Calu3 (cell line): ENCODE measurements at places on chromosomes 1 and 21.

DNA sequence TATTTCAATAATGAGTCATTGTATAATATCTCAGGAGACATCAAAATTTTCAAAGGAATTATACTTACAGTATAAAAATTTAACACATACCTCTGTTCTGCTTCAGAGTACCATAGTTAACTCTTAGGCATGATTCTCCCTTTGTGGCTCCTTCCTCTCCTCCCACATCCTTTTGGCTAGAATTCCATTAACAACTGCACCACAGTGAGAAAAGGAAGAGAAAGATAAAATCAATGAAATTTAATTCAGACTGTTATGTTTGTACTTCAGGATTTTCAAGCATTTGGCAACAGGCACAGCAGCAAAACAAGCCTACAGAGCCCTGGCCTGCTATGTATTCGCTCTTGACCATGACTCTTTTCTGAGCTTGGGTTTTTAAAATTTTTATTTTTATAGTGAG, 57.2 kb upstream of the SGIP1 start:
- no peak for DNase-seq

DNA sequence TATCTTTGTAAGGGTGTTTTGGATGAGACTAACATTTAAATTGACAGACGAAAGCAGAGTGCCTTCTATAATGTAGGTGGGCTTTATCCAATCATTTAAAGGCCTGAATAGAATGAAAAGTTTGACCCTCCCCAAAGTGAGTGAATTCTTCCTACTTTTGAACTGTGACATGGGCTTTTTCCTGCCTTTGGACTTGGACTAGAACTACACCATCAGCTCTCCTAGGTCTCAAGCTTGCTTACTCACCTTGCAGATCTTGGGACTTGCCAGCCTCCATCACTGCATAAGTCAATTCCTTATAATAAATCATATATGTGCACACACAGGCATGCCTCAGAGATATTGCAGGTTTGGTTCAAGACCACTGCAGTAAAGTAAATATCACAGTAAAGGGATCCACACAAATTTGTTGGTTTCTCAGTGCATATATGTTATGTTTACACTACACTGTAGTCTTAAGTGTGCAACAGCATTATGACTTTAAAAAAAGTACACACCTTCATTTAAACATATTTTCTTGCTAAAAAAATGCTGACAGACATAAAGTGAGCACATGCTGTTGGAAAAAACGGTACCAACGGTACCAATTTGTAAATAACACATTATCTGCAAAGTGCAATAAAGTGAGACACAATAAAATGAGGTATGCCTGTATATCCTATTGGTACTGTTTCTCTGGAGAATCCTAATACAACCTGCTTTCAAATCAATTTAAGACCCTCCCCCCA, 51.6 kb upstream of the ATF3 start:
- DNase-seq, result no peak

GRCh38 chr1:234726359-234726943, 116.5 kb upstream of the IRF2BP2 start:
- DNase-seq, result no peak

- no peak for DNase-seq
Observed at GRCh38 chr1:6016191-6016865, 24.1 kb upstream of the NPHP4 start.

DNA sequence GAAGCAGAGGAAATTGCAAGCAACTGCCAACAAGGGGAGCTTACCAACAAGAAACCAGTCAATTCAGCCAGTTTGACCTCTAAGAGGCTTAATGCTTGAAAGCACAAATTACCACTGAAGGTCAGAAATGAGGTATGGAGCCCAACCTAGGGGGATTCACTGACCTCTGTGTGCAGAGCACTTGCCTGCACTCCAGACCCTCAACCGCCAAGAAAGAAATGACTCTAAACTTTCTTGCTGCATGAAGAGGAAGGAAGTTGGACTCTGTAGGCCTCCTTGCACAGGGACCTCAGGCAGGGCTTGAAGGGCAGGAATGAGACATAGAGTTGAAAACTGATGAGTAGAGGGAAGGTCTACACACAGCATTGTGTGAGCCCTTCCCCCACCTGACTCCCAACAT, 10.0 kb downstream of the ARMH1 start:
- DNase-seq, result no peak

DNA sequence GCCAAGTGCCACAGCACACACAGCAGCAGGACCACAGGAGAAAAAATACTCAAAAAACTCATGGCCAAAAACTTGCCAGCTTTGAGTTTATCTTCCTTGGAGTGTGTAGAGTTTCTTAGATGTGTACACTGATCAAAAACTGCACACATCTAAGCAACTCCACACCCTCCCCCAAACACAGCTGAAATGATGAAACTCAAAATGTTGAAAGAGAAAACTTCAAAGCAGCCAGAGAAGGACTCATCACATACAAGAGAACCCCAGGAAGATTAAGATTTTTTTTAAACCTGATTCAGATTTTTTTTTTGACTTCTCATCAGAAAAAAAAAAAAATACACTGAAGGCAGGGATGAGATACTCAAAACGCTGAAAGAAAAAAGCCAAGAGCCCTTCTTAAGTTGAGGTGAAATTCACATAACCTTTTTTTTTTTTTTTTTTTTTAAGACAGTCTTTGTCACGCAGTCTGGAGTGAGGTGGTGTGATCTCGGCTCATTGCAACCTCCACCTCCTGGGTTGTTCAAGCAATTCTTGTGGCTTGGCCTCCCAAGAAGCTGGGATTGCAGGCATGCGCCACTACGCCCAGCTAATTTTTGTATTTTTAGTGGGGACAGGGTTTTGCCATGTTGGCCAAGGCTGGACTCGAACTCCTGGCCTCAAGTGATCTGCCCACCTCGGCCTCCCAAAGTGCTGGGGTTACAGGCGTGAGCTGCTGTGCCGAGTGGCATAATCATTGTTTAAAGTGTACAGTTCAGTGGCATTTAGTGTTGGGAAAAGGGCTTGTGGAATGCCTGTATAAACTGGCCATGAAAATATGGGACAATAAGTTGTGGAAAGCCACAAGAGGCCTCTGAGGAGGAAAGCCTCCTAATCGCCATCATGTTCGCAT, 20.9 kb upstream of the PDXK start:
- no peak for DNase-seq

DNA sequence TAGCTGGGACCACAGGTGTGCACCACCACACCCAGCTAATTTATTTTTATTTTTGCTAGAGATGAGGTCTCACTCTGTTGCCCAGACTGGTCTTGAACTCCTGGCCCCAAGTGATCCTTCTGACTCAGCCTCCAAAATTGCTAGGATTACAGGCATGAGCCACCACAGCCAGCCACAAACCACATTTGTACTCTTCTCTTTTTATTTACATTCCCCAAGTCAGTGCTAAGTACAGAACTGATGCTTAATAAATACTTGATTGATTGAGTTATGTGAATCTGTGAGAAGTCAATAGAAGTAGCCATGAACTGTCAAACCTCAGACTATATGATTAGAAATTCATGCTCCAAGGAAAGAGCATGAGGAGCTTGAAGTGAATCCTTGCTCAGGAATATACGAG, 48.5 kb upstream of the S1PR1 start:
- no peak for DNase-seq

DNA sequence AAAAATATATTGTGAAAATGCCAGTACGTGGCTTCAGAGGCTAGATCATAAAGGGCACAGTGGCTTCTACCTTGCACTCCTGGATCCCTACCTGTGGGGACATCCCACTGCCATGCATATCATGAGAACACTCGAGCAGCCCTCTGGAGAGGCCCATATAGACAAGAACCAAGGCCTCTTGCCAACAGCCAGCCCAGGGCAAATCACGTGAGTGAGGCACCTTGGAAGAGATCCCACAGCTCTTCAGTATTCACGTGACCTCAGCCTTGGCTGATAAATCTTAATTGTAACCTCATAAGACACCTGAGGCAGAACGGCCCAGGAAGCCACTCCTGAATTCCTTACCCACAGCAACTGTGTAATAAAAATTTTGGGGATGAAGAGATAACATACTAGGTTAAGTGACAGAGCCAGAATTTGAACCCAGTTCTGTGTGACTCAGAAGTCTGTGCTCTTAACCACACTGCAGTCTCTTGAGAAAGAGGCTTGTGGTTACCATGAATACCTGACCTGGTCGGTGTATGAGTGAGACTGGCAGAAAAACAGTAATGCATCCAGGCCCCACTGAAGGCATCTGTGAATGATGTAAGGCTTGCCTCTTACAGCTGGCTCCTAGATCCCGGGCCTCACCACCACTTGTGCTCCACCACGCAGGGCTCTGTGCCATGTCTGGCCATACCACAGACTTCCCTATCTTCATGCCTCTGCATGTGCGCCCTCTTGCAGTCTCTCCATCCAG, 6.9 kb upstream of the A3GALT2 start:
- no peak for DNase-seq

DNA sequence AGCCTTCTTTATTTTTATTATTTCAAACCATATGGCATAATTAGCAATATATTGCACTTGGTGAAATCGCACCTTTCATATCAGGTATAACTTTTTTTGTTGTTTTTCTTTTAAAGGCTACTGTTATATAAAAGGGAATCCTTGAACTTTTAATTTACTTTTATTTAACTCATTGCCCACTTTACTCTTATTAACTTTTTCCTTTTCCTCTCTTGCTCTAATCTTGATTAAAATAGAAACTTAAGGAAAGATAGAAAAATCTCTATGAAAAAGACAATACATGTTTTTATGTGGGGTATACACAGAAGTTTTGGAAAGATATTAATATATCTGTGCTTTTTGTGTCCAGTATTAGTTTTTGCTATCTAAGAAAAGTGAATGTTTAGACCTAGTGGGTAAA, 805.8 kb downstream of the USP25 start:
- no peak for DNase-seq

- no peak for DNase-seq
Observed at GRCh38 chr1:184244962-184245361, 141.9 kb upstream of the C1orf21 start.

- no peak for DNase-seq
Observed at GRCh38 chr1:6092211-6092610, 46.5 kb downstream of the KCNAB2 start.

- DNase-seq, result no peak
Observed at GRCh38 chr1:24015221-24016210, 35.4 kb upstream of the SRSF10 start.

DNA sequence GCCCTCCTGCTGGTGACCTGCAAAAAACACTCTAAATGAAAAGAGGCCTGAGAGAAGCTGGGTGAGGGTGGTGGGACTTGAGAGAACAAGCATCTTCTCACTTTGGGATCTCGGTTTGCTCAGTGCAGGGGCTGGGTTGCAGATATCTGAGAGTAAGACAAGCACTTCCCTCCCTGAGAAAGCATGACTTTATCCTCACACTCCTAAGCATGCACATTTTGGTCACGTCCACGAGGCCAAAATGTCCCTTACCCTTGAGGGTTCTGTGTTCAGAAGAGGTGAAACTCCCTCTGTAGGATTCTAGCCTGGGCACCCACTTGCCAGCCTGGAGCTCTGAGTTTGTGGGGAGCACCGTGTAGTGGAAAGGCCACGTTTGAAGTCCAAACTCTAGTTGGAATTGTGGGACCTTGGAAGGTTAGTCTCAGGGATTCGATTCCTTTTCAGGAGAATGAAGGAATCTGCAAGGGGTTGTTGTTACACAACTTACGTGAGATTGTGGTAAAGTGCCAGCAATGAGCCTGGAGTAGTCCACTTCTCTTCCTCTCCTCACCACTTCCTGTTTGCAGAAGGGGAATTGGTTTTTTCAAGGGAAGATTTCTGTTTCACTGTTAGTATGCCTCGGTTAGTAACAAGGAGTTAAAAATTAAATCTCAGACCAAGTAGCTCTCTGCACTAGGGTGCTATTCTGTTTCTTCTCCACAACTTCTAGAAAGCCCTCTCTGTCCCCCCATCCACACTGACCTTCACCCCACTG, 3.0 kb downstream of the FCAMR start:
- DNase-seq, result no peak

DNA sequence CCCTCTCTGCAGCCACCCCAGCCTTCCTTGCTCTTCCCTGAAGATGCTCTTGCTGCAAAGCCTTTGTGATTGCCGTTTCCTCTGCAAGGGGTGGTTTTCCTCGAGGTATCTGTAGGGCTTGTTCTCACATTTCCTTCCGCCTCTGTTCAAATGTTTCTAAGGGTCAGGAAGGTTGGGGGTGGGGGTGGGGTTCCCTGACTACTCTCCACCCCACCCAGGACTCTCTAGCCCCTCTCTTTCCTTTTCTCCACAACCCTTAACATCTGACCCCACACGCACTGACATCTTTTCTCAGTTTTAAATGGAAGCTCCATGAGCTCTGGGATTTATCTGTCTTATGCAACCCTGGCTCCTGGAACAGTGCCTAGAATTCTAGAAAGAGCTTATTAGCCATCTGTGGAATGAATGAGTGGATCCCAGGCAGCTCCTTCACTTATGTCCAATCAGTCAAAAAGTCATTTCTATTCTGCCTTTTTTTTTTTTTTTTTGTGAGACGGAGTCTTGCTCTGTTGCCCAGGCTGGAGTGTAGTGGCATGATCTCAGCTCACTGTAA, 27.3 kb upstream of the ZNF362 start:
- DNase-seq, result no peak

- no peak for DNase-seq
Observed at GRCh38 chr1:116343019-116343418, 30.0 kb upstream of the ATP1A1 start.

- no peak for DNase-seq
Observed at GRCh38 chr1:238176441-238176840, 285.7 kb upstream of the ZP4 start.

GRCh38 chr1:245418077-245418476, 263.3 kb downstream of the KIF26B start:
- DNase-seq, result no peak

GRCh38 chr1:221557013-221557412, 184.9 kb downstream of the DUSP10 start:
- DNase-seq, result no peak

- DNase-seq, result no peak
Observed at GRCh38 chr1:159800177-159800930, 1.8 kb upstream of the FCRL6 start.

- no peak for DNase-seq
Observed at GRCh38 chr1:173438675-173439074, 38.5 kb upstream of the PRDX6 start.

GRCh38 chr1:27789540-27790041, 16.6 kb downstream of the STX12 start:
- DNase-seq, result no peak
